ENCODE measurements at places on chromosomes 11 and 22.
A peak's percentile ranks its signal among the peaks of the same experiment; 100 is the strongest.

GRCh38 chr22:27197618-27198017 lies 540.2 kb downstream of the MIAT start:
- DNase-seq, result no peak

- DNase-seq, result no peak
Observed at GRCh38 chr11:57656885-57657193, 723 bp upstream of the CLP1 start.

DNA sequence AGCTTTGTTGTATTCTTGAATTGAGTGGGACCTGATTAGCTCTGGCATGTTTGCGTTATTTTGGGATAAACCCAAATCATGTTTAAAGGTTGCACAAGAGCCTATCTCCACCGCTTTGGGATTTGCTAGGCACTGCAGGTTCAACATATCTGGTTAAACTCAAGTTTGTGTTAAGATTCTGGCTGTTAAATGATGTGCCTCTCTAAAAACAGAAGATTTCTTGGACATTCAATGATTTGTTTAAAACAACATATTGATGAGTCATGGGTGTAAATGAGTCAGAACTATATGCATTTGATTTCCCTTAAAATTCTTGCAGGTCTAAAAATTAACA lies 67.4 kb downstream of the AMOTL1 start:
- DNase-seq, result no peak

- no peak for DNase-seq
Observed at GRCh38 chr11:2201542-2201941, 29.9 kb upstream of the TH start.

GRCh38 chr22:36486619-36487384 lies 5.4 kb upstream of the TXN2 start:
- peak; percentile 57 for DNase-seq

GRCh38 chr11:20027556-20028013 lies 132.7 kb downstream of the DBX1 start:
- no peak for DNase-seq

- DNase-seq, result no peak
Observed at GRCh38 chr11:33574331-33574730, 126.3 kb downstream of the C11orf91 start.

DNA sequence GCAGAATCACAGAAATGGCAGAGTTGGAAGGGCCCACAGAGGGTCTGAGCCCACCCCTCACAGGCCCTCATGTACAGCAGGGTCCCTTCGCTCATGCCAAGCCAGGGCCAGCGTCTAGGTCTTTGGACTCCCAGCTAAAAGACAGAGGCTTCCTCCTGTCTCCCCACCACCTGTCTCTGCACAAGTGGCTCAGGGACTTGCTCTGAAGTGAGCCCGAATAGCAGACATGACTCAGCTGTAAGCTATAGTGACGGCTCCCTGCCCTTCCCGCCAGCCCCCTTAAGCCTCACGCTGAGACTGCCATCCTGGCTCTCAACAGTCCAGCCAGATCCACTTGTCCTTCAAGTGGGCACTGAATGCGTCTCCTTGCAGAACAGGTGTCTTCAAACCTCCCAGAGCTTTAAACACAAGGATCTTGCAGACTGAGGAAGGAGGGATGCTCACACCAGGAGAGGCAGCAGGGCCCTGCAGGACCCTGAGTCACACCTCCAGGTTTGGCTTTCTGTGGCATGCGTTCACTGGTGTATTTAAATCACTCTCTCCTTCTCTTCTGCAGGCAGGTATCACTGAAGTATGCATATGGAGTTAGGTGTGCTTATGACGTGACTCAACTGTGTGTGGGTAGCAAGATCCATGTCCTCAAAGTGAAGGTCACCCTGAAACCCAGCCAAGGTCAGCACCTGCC lies 154.9 kb downstream of the CACNA1I start:
- DNase-seq, result no peak

DNA sequence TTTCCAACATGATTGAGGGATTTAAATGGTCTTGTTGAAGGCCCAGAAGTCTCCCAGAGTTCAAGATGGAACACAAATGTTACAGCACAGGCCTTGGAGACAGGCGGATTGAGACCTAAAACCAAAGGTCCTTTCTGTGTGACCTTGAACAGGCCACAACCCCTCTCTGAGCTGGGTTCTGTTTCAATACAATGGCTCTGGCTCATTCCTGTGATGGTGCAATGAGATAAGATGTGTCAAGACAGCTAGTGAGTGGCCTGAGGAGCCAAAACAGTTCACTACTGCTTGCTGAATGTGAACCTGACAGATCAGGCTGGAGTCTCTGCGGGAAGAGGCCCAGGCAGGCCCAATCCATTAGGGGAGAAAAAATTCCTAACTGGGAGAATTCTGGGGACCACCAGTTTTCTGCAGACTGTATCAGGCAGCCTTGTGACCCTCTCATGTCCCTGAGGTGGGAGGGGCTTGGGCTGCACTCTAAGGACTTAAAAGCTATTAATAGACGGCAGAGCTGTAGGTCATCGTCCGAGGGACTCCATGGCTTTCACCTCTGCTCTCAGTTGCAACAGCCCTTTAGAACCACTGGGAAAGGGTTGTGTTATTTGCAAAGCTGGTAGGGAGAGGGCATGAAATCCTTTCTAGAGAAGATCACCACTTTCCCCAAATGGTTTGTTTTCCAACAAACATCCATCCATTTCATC lies 126.1 kb upstream of the TEAD1 start:
- DNase-seq, result no peak

DNA sequence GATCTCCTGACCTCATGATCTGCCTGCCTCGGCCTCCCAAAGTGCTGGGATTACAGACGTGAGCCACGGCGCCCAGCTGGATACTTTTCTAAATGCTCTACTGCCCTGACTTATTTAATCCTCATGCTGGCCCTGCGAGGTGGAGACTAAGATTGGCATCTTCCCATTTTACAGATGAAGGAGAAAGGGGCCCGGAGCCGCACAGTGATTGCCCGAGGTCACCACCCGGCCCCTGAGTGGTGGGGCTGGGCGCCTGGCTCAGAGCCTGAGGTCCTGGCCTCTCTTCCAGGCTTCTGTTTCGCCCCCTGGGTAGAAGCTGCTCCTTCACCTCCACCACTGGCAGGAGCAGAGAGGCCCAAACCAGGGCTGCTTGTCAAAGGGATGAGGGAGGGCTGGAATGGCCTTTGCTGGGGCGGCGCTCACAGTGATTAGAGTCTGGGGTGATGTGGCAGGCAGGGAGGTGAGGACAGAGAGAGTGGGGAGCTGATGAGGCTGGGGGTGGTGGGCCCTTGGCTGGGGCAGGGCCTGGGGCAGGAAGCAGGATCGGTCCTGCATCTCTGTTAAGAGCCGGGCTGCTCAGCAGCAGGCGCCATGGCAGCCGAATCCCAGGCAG lies 15.4 kb upstream of the MPPED1 start:
- DNase-seq, result no peak

- no peak for DNase-seq
Observed at GRCh38 chr22:23418159-23418788, 161.8 kb downstream of the IGLL1 start.

DNA sequence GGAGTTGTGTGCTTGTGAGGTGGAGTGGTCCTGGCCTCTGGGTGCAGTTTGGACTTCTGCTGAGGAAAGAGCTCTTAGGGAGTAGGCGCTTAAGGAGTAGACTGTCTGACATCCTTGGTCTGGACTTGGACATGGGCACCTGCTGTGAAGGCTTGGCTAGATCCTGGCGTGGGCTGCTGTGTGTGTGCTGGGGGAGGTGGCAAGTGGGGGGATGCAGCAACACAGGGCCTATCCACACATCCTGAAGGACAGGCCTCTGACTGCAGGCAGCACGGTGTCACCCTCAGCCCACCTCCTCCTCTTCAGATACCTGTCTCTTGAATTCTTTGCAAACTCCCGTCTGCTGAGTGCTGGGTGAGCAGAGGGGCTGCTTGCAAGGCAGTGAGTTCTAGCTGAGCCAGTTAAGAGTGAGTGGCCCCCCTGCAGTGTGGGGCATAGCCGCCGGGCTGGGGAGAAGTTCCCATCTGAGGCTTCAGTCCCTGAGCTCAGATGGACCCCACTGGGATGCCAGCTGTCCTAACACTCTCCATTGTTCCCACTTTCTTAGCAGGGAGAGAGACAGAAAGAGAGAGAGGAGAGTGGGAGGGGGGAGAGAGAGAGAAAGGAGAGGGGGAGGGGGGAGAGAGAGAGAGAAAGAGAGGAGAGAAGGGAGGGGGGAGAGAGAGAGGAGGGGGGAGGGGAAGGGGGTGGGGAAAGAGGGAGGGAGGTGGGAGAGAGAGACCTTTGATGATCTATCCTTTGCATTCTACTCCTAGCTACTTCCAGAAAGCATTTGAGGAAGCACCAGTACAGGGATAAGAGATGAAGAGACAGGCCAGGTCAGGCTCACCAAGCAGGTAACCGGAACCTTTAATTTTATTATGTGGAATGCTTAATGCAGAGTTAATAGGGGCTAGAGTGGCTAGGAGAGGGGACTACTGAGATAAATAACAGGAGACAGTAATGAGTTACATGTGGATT lies 12.6 kb downstream of the SOX10 start:
- no peak for DNase-seq

- DNase-seq, result peak; percentile 84
Observed at GRCh38 chr11:77559686-77560401, 29.9 kb upstream of the AQP11 start.

DNA sequence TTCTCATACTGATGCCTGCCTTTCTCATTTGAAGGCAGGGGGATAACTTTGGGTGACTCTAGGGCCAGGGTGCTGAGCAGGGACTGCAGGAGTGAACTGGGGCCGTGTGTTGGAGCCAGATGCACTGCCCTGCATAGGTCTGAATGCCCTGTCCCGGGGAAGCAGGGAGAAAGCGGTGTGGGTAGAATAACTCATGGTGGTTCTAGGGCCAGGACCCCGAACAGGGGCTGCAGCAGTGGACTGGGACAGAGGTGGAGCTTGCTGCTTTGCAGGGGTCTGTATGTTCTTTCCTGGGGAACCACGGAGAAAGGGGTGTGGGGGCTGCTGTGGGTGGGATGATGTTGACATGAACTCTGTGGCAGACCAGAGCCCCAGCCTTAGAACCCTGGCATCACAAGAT lies 52.9 kb downstream of the GAB4 start:
- DNase-seq, result no peak

GRCh38 chr11:95119361-95120060 lies 29.9 kb downstream of the ENDOD1 start:
- DNase-seq, result peak; percentile 45

- no peak for DNase-seq
Observed at GRCh38 chr11:10349281-10349665, 44.4 kb downstream of the ADM start.

- DNase-seq, result peak; percentile 83
Observed at GRCh38 chr11:10407055-10407454, 48.0 kb upstream of the AMPD3 start.

GRCh38 chr11:69374110-69374945 lies 80.4 kb downstream of the MYEOV start:
- no peak for DNase-seq

DNA sequence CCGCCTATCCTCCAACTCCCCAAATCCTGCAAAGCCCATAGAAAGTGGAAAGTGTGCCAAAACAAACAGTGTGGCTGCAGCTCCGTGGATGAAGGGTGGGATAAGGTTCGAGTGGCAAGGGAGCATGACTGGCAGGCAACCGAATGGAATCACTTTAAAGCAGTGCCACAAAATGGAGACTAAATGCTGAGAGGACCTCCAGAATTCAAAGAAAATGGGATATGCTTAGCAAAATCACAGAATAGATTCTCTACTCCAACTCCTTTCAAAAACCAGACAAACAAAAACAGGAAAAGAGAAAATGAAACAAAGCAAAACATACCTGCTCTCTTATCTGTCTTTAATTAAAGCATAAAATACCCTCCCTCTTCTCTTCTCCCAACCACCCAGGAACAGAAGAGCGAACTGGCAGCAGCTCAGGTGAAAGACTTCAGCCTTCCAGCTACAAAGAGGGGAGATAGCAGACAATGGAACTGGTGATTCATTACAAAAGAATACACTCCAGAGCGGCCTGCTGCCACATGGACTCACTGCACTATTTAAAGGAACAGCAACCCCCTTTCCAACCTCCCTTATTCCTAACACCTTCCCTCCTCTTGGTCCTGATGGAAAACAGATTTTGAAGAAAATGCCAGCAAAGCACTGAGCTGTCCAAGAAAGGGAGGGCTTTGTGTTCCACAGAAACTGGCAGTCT lies 118.5 kb downstream of the APOL5 start:
- DNase-seq, result peak; percentile 93

DNA sequence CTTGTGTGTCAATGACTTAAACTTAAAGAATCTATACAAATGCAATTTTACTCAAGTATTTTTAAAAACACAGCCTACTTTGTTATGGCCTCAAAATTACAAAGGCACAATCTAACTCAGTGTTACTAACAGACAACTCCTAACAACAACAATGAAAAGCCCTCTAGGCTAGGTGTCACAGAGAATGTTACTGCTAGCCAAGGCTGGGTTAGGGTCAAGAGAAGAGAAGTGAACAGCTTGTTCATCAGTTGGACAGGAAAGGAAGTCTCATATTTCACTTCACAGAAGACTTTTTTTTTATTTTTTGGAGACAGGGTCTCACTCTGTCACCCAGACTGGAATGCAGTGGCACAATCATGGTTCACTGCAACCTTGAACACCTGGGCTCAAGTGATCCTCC lies 26.0 kb downstream of the CLDN25 start:
- DNase-seq, result peak; percentile 34

DNA sequence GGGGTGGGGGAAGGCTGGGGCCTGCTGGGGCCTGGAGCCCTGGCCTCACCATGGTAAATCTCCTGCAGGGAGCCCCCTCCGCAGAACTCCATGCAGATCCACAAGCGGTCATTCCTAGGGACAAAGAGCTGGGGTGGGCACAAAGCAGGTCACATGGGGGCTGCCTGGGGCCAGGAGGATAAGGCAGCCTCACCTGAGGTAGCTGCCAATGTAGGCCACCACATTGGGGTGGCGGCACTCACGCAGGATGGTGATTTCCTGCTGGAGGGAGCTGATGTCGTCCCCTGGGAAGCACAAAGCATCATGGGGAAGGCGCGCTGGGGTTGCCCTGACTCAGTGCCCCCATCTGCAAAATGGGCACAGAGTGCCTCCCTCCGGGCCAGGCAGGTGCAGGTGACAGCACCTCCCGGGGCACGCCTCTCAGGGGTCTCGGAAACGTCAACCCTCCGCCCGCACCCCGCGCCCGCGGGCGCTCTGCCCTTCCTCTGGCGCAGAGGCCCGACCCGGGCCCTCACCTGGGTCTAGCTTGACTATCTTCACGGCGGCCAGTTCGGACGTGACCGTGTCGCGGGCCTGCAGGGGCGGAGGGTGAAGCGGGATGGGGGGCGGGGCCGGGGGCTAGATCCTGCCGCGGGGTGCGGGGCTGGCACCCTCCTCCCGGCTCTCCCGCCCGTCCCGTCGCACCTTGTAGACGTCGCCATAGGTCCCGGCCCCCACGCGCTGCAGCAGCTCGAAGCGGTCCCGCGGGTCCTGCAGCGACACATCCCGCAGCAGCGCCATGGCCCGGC lies 450 bp downstream of the MAP4K2 start:
- DNase-seq, result no peak

GRCh38 chr22:46071451-46072109 lies 78.7 kb upstream of the PPARA start:
- peak; percentile 91 for DNase-seq

Measured in HT1080 (cell line).